Activated T-helper 2 cell treated with anti-CD3 and anti-CD28 coated beads, Interferon-gamma antibody, Interleukin-2, Interleukin-4, amounts not matched to agents 10 μg/mL and 5 μg/mL and 100 μg/mL, durations not matched to agents 14 hours and 24 hours and 36 hours (primary cell): ENCODE measurements at places on chromosomes 6 and 20. TPM values are rescaled to one million over a fixed set of nuclear protein-coding genes. Genes with fewer than 3 reads are reported as not detected.

DNA sequence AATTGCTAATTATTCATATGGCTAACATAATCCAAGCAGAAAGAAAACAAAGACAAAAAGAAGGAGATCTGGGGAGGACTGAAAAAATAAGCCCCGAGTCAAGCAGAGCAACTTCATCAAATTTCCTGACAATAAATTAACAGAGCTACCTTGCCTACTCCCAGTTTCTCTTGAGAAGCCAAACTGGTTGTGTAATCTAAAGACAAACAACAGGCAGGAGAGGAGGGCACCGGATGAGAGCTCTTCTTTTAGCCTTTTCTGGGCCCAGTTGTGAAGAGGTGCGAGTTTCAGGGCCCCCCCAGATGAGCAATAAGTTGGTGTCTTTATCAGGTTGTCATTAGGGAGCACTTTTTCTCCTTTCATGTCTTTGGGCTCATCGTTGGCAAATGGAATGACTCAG lies 197.1 kb upstream of the PCSK2 start:
- no peak for DNase-seq
- no peaks in the 10 kb centered on the region for H3K27me3 ChIP-seq
- H3K36me3 ChIP-seq: no peaks in the 10 kb centered on the region
- no peaks in the 10 kb centered on the region for H3K4me1 ChIP-seq
- no peak overlapping the region for H3K27ac ChIP-seq
- H3K4me3 ChIP-seq: no peak overlapping the region

DNA sequence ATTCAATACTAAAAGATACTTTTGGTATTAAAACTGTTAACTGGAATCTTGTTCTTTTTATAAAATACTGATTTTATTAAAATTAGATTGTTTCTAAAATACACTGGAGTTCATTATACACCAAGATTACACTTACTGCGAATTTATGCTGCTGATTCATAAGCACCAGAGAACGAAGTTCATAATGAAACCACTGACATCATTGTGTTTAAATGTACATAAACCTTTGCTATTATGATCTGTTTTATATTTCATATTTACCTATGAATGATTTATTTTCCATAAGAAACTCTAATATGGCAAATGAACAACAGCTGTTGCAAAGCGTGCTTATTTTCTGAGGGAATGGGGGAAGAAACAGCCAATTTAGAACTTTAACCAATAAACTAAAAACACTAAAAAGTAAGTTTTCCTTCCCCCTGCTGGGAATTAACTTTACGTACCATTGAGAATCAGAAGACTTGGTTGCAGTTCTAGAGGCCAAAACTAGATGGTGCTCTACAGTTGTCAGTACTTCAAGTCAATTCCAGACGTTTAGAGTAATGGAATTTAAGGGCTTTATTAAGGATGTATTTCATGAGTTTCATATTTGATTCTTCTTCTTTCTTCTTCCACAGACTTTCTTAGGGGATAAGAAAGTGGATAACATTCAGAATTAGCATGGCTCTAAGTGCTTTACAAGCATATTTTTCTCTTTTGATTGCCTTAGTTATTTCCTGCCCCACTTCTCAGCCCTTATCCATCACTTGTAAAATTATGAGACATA lies 30.8 kb upstream of the COL19A1 start:
- H3K4me3 ChIP-seq: no peak overlapping the region
- H3K4me1 ChIP-seq: peaks cover 7% of the 10 kb centered on the region
- DNase-seq: no peak
- no peak overlapping the region for H3K27ac ChIP-seq
- peaks cover 28% of the 10 kb centered on the region for H3K27me3 ChIP-seq

DNA sequence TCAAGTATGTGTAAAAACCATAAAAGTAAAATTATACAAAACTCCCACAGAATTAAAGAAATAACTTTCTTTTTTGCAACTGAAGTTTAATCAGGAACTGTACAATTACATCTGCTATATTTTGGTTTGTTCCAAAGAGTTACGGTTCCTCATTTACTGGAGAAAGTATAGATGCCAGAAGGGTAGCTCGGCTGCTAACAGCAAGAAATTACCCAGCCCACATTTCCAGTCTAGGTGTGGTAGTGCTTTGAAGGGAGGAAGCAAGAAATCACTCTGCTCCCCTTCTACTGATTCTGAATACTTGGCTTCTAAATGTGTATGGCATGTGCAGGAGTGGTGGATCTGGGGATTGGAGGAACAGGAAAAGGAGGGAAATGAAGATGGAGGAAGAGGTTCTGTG lies 441.3 kb downstream of the CDC5L start:
- H3K4me1 ChIP-seq: peaks cover 25% of the 10 kb centered on the region
- H3K27ac ChIP-seq: peak overlapping the region; percentile 28
- H3K27me3 ChIP-seq: no peaks in the 10 kb centered on the region
- H3K36me3 ChIP-seq: peaks cover 8% of the 10 kb centered on the region

GRCh38 chr6:129614464-129614863 lies 95.5 kb downstream of the ARHGAP18 start:
- DNase-seq: no peak
- no peaks in the 10 kb centered on the region for H3K27me3 ChIP-seq
- no peak overlapping the region for H3K4me3 ChIP-seq

DNA sequence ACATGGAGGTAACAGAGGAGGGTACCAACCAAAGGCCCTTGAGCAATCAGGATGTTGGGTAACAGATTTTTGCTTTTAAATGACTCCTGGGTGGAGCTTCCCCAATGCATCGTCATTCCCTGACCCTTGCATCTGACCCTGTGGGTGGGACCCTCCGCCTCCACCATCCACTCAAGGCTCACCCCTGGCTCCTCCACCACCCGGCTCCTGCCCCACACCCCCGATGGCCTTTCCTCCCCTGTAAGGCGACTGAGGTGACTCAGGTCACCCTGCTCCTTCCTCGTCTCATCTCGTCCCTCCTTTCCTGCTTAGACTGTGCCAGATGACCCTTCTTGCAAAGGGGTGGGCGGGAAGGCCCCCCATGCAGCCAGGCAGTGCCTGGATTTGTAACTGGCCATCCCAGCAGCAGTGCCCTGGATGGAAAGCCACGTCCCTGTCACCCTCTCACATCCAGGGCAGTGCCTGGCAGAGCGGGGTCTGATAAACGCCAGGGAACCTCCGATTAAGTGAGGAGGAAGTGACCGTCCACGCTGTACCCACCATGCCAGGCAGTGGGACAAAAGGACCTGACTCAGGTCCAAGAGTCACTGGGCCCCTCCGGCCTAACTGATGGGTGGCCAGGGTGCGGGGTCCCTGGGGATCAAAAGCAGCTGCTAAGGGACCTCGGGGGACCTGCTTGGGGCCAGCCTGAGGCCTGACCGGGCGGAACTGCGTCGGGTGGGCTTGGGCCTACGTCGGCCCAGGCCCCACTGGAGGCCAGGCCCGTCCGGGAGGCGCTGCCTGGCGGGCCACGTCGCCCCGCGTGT lies 624 bp upstream of the NPEPL1 start:
- peaks cover 15% of the 10 kb centered on the region for H3K4me1 ChIP-seq
- no peak for DNase-seq
- peak overlapping the region; percentile 48 for H3K27ac ChIP-seq
- H3K36me3 ChIP-seq: peaks cover 4% of the 10 kb centered on the region
- no peak overlapping the region for H3K4me3 ChIP-seq

GRCh38 chr6:20415304-20415703 lies 13.6 kb downstream of the E2F3 start:
- H3K4me3 ChIP-seq: no peak overlapping the region
- H3K27me3 ChIP-seq: no peaks in the 10 kb centered on the region
- H3K27ac ChIP-seq: no peak overlapping the region
- no peak for DNase-seq
- H3K4me1 ChIP-seq: peaks cover 59% of the 10 kb centered on the region

DNA sequence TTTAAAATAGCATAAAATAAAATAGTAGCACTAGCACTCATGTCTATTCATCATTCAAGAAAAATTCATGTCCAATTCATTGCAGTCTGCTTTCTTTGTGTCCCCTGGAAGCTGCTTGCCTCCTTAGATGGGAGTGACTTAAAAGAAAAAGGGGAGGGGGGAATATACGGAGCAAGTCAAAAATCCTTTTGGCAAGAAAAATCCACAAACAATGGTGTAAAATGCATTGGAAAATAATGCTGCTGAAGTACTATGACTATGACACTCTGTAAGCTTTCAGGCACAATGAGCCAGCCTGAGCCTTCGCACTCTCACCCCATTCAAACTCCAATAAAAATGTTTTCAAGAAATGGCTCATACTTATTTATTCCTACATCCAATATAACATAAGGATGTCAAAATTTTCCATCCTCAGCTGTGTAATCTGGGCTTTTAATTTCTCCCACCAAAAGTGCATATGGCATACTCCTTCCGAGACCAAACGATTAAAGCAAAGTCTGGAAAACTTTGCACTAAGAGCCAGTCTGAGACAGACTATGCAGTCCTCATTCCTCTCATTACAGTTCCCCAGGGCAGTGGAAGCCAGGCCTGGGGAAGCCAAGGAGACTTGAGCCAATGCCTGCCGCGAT lies 790 bp downstream of the NEDD9 start:
- H3K27ac ChIP-seq: peak overlapping the region; percentile 99
- no peak for DNase-seq
- H3K4me1 ChIP-seq: peaks cover 58% of the 10 kb centered on the region
- H3K27me3 ChIP-seq: no peaks in the 10 kb centered on the region

DNA sequence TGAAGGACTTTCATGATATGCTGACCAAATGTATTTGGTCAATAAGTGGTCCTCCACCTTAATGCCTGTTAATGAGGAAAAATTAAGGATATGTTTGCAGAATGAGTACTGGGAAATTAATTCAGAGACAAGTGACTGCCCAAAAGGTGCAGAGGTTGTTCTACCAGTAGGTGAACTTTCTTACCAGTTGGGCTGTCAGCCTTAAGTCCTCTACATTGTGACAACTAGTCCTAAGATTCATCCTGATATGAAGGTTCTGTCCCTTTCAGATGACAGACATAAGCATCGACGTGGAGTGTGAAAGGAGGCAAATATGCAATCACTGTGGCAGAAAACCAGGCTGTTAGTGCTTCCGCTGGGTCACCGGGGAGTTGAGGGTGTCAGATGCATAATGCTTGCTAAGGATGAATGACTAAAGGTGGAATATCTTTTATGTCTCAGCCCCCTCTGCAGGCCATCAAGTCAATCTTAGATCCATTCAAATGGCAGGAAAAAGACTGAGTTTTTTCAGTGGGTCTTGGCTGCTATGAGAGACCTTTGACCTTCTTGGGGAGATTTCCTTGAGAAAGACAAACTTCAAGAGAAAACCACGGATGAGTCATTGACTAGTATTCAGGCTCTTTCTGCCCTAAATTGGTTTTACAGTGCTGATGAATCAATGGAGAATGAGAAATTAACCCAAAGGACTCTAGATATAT lies 226.0 kb downstream of the TPBG start:
- H3K4me1 ChIP-seq: peaks cover 6% of the 10 kb centered on the region
- no peak for DNase-seq
- H3K27ac ChIP-seq: no peak overlapping the region
- no peaks in the 10 kb centered on the region for H3K27me3 ChIP-seq
- H3K4me3 ChIP-seq: no peak overlapping the region

Gene PCSK2
- total RNA-seq: not detected in 2 replicates

Gene NOX3
- not detected in 2 replicates for total RNA-seq

Gene PKHD1
- not detected in 2 replicates for total RNA-seq
